ENCODE measurements at places on chromosomes 7 and 10.

DNA sequence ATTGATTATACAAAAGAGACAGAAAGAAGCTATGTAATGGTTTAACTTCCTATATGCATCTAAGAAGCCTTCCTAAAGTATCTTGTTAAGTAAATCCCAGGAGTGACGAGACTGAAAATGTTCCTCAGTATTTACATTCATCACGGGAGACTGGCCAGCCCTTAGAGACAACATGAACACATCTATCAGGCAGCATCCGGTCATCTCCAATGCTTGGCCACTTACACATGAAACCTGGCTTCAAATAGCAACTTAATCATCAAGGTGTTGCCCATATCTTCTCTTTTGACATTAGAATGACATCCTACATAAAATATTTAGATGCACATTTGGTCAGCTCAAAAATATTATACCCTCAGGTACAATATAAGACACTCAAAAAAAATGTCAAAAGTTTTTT is 33.8 kb downstream of the ERCC6 start:
- DNase-seq, result no peak

GRCh38 chr7:149436358-149436757 is 24.5 kb downstream of the ZNF777 start:
- DNase-seq, result no peak

DNA sequence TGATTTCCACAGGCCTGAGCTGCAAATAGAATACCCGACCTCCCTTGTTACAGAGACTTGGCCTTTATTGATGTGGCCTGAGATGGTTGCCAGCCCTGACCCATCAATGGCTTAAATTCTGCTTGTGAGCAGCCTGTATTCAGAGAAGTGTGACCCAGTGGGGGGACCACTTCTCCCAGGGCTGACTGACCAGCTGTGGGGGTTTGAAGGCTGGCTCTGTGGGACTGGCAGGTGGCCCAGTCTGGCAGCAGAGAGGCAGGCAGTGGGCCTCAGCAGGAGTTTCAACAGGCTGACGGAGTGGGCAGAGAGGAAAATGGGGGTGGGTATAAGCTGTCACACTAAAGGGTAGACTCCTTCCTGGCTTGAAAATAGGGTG is 12.2 kb upstream of the PPIF start:
- DNase-seq, result no peak

- DNase-seq, result no peak
Measured at GRCh38 chr10:29757551-29758297, 123.0 kb upstream of the SVIL start.

DNA sequence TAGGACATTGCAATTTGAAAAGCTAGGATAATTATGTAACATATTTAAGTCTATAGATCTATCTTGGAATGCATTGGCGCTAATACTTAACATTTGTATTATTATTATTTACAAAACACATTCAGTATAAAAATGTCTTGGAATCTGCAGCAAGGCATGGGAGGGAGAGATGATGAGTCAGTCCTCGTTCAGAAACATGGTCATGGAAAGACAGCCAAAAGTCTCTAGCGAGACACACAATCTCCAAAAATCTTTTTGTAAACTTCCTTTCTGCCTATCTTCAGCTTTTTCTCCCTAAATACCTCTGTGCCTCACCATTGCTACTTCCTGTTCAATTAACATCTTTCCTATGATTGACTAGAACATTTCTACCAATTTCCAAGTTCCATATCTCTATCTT is 188.4 kb upstream of the CACNA2D1 start:
- no peak for DNase-seq

DNA sequence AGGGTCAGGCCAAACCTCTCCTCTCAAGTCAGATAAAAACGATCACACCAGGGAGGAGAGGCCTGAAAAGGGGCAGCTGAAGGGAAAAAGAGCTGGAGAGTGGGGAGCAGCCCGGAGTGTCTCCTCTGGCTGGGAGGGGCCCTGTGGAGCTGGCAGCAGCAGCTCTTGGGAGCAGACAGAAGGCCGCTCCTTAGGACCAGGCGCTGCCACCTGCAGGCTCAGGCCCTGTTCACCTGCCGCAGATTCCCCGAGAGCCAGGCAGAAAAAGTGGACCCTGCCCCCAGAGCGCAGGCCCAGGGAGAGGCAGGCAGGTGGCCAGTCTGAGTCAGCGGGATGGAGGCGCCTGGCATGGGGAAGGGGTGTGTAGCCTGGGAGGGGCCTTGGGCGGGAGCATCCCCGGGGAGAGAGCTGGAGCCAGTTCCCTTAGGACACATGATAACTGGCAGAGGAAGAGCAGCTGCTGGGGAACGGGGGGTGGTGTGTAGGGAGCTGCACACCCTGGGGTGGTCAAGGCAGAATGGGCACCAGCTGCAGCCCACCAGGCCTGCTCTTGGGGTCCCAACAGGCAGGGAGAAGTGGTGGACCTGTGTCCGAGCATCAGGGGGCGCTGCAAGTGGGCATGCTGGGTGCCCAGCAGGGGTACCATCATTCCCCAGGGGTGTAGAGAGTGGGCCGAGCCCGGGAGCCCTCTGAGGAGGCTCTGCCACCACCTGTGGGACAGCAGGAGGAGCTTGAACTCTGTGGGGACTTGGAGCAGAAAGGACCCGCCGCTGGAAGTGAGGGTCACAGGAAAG is 177.2 kb upstream of the RHEB start:
- peak; percentile 68 for DNase-seq

DNA sequence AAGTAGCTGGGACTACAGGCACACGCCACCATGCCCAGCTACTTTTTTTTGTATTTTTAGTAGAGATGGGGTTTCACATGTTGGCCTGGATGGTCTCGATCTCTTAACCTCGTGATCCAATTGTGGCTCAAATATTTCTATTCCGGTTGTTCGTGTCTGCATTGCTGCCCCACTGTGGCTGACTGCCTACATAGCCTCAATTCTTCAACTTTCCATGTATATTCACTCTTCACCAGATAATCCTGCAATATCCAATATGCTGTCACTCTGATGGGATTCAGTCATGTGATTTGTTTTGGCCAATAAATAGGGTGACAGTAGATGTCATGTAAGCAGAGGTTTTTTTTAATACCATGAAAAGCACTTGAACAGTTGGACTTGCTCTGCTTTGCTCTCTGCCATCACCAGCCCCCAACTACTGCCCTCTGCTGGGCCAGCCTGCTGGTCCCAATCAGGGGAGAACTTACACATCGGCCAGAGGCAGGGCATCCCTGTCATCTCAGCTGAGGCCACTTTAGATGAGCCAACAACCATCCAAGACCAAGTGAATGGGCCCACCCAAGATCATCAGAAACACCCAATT is 56.7 kb downstream of the NSUN6 start:
- peak; percentile 61 for DNase-seq
